ENCODE measurements at places on chromosomes 4 and X. TPM values are rescaled to one million over a fixed set of nuclear protein-coding genes. Genes with fewer than 3 reads are reported as not detected.

- no peak for DNase-seq
Measured at GRCh38 chrX:103904301-103904700, 58.1 kb upstream of the TMSB15B start.

DNA sequence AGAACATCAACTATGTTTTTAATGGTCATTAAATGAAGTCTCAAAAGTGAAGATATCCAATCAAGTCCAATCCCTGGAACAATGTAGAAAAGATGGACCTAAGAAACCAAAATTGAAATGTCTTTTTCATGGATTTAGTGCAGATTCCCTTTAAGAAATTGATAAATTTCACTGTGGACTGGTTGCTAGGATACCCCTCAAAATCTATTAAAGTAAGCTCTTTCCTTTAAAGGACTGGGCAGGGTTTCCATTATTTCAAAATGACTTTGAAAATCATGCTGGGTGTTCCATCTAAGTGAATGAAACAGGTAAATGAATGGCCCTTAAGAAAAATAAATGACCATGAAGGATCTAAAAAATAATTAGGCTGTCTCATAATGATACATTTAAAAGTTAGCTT, 28.6 kb downstream of the PLRG1 start:
- DNase-seq = no peak

Gene ZBTB49
- 5.6 TPM for total RNA-seq

Gene TRPC5OS
- total RNA-seq = not detected
